ENCODE measurements at places on chromosomes 13 and 19.
A peak's percentile ranks its signal among the peaks of the same experiment; 100 is the strongest.

GRCh38 chr13:46184277-46184699, 2.3 kb upstream of the LCP1 start:
- peak; percentile 53 for DNase-seq

- no peak for DNase-seq
Observed at GRCh38 chr13:59754411-59754810, 409.3 kb downstream of the DIAPH3 start.

- DNase-seq, result no peak
Observed at GRCh38 chr13:97716746-97717145, 236.7 kb upstream of the IPO5 start.

DNA sequence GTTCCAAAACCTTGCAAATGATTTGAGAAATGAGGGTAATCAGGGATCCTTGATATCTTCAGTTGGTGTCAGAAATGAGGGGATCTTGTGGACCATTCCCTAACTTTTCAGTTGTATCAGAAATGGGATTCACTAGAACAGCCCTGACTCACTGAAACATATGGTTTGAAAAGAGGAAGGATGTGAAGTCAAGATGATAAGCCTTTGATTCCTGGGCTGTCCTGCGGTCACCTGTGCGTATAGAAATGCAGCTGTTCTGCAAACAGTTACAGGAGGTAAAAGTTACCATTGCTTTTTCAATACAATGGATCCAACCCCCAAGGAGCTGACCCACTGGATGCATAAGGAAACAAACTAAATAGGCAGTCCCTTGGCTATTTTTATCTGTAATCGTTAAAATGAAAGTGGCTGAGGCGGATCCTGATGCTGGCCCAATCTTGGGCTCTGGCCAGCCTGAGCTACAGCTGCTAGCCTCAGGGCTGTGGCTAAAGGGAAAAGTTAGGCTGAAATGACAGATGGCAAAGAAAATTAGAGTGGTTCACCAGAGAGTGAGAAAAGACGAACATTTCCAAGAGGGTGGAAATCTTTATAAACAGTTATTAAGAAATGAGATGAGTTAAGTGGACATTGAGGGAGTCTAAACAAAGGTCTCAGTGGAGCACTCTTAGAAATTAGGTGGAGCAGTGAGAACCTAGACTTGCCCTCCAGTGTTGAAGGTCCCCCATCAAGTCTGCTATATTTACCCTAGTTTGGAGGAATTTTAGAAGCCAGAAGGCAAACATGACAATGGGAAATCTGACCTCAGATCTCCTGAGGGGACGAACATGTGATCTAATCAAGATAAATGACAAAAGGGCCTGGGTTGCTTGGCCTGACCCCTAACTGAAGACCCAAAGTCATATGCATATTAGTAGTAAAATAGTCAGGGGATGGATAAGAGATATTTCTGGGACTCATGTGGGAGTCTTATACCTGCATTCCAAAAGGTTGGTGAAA, 7.6 kb downstream of the SIGLECL1 start:
- DNase-seq, result no peak

DNA sequence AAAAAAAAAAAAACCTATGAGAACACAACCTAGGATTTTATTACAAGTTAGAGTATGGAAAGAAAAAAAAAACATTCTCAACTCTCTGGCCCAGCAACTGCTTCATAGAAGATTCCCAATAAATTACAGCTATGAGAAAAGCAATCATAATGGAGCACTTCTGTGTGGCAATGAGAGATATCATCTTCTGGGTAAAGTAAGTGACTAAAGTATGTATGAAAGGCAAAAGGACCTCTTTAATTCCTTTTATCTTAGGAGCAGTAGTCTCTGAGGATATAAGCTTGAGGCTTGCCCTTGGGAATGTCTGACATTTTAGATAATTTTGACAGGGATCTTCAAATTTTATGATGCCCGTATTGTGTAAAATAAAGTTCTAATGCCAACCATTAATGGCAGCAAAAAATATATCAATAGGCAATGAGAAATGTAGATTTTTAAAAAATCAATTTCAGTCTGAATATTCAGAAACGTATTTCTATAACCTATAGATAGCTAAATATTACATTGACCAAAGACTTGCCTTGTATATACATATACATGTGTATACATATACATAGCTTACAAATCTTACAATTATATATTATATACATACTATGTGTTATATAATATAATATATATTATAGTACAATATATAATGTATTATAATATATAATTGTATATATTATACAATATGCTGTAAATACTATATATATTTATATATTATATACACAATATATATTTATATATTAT, 823.9 kb upstream of the SLITRK1 start:
- no peak for DNase-seq

GRCh38 chr19:39704181-39705044, at the start of gene LGALS14:
LGALS14 (plus strand) TSS chr19:39704481; CDS start chr19:39704529, 48 bp downstream.
- DNase-seq, result no peak

DNA sequence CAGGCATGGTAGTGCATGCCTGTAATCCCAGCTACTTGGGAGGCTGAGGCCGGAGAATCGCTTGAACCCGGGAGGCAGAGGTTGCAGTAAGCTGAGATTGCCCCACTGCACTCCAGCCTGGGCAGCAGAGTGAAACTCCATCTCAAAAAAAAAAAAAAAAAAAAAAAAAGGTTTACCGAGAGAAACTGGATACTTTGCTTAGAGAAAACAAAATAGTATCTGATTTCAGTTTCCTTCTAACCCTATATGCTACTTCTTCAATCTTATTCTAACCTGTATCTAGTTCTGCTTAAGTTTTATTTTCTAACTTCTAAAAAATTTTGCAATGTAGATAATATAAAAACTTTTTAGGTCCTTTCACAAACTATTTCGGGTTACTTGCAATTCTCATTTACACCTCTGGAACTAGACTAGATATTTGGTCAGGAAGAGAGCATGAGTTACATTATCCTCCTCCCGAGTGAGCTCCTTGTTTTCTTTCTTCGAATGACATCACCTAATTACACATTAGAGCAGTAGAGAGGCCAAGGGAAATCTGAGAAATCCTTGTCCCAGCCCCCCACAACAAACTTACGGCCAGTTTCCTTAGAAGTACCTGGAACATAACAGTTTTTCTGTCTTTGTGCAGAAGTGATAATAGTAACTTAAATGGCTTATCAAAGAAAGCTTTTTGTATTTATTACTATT, 128.9 kb downstream of the B3GLCT start:
- DNase-seq, result no peak

DNA sequence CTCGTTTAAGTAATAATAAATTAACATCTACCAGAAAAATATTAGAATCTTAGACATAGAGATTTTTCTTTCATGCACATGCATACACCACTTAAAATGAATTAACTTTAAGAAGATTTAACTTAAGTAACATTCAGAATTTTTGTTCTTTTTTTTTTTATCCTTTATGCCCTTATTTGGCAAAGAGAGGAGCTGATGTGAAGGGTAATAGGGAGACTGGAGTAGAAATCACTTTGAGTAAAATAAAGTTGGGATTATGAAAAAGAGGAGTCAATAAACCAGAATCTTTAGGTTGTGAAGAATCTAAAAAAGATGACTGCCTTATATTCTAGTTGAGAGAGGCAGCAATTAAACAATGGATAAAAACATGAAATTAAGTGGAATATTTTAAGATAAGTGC, 18.8 kb upstream of the MIR17HG start:
- no peak for DNase-seq

DNA sequence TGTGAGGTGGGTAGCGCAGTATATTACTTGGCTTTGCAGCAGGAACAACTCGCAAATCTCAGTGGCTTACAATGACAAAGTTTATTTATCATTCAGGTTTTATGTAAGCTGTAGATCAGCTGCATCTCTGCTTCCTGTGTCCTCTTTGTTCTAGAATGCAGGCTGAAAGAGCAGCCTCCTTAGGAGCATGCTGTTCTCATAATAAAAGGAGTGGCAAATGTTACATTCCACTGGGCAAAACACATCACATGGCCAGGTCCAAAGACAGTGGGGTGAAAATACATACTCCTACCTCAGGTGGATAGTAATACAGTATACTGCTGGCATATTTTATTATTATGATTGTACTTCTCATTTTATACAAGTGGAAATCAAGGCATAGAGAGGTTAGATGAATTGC, 1.2 kb upstream of the CSNK1A1L start:
- no peak for DNase-seq

GRCh38 chr13:100512422-100512821, 76.2 kb downstream of the GGACT start:
- DNase-seq, result no peak

DNA sequence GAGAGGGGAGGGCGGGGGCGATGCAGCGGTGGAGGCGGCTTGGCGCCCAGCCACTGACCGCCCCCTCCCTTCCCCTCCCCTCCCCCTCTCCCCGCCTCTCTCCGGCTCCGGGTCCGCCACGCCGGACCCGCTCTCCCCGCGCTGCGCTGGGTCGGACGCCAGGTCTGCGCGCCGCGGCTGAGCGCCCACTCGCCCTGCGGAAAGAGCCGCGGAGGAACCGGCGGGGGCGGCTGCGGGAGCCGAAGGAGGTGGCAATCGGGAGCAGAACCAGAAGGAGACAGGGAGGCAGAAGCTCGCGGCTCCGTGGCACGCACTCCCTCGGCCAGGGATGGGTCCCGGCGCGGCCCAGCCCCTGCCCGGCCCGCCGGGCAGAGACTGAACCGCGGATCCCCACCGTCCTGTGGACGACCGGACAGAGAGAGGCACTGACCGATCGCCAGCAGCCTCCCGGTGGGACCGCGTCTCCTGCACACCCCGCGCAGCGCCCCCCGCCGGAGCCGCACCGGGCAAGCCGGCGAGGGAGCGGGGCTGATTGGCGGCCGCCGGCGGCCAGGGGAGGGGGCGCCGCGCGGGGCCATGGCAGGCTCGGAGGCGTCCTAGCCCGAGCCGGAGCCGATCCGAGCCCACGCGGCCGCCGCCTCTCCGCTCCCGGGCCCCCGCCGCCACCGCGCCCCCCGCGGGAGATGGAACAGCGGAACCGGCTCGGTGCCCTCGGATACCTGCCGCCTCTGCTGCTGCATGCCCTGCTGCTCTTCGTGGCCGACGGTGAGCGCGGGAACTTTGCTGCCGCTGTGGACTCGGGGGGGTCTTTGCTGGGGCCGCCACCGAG, at the start of gene VSTM2B:
VSTM2B (plus strand) TSS at position 94 of the 829 bp plus-strand sequence; CDS start at position 684, 590 bp downstream.
- no peak for DNase-seq

- DNase-seq, result no peak
Observed at GRCh38 chr13:71789693-71790329, 77.2 kb downstream of the DACH1 start.

- DNase-seq, result no peak
Observed at GRCh38 chr13:113654175-113654560, 3.8 kb downstream of the ATP4B start.

- no peak for DNase-seq
Observed at GRCh38 chr13:97945342-97945741, 8.1 kb upstream of the IPO5 start.

- no peak for DNase-seq
Observed at GRCh38 chr13:111382411-111382810, 62.0 kb downstream of the TEX29 start.

GRCh38 chr13:46109451-46109850, 4.6 kb upstream of the CPB2 start:
- no peak for DNase-seq

DNA sequence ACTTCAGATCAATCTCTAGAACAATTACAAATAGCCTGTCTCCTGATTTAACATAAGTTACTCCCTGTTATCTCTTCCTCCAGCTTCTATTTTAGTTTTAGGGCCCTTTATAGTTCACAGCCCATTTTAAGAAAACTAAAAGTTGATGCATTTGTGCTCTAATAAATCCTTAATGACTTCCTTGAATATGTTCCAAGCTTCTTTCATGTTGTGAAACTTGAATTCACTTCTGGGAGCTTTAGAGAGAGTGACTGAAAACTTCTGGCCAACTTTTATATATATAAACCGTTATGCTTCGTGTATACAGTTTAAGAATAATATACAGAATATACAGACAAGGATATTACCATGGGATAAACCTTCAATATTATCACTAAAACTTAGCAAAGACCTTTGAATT, 366.8 kb downstream of the TBC1D4 start:
- DNase-seq, result no peak

DNA sequence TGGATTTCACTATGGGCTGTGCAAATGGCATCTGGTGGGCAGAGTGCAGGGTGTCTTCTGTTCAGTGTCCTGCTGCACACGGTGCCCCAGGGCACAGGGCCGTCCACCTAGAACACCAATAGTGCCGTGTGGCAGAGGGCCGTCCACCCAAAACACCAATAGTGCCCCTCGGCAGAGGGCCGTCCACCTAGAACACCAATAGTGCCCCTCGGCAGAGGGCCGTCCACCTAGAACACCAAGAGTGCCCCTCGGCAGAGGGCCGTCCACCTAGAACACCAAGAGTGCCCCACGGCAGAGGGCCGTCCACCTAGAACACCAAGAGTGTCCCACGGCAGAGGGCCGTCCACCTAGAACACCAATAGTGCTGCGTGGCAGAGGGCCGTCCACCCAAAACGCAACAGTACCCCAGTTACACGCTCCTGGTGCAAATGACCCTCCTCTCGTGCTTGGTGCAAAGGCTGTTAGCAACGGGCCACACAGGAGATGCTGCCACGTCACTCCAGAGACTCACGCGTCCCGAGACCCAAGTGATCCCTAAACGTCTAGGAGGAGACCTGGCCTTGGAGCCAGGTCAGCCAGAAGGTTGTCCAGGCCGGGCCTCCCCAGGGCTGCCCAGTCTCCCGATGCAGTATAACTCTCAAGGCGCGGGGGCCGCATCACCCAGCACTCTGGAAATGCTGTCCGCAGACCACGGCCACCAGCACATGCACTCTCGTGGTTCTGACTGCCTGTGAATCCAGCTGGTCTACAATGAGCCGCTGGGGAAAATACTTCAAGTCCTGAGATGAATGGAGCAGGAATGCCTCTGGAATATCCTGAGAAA, 51.5 kb downstream of the RASA3 start:
- no peak for DNase-seq

GRCh38 chr13:49098198-49098597, 121.9 kb upstream of the MLNR start:
- DNase-seq, result no peak

DNA sequence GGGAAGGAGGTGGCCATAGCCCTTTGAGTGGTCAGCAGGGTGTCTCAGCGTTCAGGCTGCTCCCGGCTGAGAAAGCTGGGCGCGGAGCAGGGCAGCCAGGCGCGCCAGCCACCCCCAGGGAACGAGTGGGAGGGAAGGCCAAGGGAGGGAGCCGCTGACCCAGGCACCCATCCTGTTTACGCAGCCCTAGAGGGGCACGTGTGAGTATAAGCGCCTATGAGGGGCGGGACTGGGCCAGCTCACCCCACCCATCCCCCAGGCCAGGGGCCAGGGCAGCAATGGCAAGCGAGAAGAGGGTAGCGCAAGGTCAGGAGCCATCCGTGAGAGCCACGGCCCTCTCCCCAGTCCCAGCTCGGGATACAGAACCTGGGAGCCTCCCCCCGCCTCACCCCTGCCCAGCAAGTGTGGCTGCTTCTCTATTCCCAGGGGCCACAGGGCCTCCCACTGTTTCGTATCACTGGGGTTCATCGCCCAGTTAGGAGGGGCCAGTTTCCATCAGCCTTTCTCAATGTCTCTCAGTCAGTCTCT, 897 bp upstream of the DMKN start:
- DNase-seq, result no peak

DNA sequence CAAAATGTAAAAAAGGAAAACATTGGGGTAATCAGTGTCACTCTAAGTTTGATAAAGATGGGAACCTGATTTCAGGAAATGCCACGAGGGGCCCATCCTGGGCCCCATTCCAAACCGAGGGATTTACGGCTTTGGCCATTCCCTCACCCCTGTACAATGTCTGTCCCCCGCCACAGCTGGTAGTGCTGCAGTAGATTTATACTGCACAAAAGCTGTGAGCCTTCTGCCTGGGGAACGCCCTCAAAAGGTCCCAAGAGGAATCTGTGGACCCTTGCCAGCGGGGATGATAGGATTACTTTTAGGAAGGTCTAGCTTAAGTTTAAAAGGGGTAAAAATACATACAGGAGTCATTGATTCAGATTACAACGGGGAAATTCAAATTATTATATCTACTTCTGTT, 173.4 kb upstream of the SGCG start:
- no peak for DNase-seq

Measured in activated CD4-positive, CD25-positive, alpha-beta regulatory T cell (primary cell).